Cortex of kidney (tissue), 1 donor: ENCODE measurements at places on chromosomes 7 and 10.

DNA sequence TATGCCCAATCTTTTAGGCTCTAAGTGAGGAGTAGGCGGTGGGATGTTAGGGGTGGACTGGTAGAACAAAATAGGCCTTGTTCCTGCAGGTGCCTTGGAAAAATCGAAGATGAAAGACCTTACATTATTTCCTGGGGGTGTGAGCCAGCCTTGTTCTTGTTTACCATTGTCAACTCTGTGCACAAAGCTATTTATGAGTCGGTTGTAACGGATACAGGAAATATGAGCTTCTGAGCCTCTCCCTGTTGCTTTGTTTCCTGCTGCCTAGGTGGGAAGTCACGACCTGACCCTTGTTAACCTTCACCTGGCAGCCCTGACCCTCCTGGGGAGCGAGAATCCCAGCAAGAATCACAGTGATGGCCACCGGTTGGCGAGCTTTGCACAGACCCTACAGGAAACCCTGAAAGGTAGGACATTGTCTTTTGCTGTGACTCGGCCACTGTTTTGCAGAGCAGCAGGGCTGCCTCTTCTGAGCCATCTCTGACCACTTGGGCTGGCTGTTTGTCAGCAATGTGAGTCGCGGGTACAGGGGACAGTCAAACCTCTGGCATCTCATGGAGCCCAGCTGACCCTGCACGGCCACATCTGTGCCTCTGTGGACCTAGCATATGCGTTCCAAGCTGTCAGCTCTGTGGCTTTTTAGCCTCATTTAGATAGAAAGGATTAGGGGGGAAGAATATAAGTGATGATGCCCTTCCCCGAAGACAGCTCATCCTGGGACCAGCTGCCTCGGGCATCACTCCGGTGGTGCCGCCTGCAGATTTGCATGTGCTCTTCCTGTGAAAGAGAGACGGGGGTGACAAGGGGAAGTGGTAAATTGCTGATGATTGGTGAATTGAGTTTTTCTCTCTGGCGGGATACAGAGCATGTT lies 102.1 kb upstream of the ANLN start:
- no peak for DNase-seq

GRCh38 chr7:151520419-151521261 lies 945 bp upstream of the RHEB start:
- DNase-seq, result no peak

DNA sequence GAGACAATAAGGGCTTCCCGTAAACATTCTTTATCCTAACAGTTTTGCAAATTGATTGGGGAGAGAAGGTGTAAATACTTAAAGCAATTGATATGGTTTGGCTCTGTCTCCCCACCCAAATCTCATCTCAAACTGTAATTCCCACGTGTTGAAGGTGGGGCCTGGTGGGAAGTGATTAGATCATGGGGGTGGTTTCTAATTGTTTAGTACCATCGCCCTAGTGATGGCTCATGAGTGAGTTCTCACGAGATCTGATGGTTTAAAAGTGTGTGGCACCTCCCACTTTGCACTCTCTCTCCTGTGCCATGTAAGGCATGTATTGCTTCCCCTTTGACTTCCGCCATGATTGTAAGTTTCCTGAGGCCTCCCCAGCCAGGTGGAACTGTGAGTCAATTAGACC lies 22.1 kb upstream of the CAPZA2 start:
- DNase-seq, result no peak

DNA sequence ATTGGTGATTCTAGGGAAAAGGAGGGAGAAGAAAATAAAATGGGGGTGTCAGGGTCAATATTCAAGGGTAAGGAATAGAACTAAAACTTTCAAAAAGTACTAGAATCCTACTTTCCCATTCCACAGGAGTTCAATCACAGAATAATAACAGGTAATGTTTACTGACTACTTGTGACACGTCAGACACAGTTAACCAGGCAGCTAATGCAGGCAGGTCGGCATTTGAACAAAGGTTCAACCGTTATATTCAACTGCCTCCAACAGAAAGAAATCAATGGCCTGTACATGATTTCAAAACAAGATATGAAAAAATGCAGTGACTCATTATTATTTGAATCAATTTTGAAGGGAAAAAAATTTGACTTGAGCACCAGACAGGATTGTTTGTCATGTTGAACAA lies 3.1 kb downstream of the ASB15 start:
- no peak for DNase-seq

GRCh38 chr7:92988051-92988450 lies 129.7 kb downstream of the SAMD9 start:
- no peak for DNase-seq

DNA sequence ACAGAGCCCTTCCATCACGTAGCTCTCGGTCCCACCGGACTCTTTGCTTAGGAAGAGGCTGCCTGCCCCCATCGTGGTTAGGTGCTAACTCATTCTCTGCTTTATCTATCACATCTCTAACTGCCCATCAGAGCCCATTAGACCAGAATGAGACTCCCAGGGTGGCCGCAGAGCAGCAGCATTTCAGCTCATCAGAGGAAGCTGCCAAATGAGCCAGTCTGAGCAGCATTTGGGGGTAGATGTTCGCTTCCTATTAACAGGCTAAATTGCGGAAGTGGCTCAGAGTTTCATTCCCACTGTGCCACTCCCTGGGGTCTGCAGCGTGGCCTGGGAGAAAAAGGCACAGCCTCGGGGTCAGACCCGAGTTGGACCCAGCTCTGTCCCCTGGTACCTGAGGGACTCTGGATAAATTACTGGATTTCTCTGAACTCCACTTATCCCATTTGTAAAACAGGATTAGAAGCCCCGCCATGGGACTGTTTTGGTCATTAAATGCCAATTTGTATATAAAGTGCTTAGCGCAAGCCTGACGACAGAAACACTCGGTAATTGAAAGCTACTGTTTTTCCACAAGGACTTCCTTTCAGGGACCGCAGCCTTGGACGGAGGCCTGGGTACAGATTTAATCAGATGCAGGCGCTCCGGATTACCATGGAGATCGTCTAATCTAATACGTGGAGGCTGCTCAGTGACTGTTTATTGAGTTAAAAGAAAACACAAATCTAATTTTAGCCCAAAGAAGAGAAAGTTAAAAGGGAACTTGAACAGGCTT lies 73.8 kb upstream of the PRLHR start:
- no peak for DNase-seq

- DNase-seq, result no peak
Observed at GRCh38 chr10:78775891-78776290, 292.9 kb upstream of the ZMIZ1 start.

DNA sequence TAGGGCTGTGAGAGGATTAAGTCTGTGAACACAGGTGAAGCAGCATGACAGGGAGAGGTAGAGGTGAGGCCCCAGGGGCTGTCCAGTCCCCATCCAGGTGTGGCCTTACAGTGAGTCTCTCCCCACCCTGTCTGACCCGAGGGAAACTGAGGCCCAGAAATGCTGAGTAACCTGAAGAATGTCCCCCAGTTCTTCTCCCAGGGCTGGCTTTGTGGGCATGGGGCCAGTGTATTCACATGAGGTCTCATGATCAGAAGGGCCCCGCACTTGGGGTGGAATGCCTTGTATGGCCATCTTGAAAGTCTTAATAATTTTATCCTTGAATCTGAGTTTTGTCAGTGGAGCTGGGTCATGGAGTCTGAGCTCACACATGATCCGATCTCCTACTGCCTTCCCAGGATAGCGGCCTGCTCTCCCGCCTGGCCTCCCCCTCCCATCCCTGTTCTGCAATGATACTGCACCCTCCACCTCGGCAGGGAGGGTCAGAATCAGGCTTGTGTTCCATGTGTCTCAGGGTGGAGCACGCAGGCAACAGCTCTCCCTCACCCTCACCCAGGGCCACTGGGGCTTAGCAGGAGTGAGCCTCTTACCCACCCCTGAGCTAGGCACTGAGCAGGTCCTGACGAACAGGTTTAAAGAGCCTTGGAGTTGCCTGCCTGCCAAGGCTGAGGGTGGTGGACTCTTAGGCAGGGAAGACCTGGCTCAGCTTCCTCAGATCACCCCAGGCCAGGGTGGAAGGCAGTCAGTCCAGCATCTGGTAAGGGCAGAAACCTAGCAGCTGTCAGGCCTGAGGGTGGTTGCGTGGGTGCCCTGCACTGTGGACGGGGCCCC lies 41.4 kb upstream of the NPFFR1 start:
- no peak for DNase-seq

DNA sequence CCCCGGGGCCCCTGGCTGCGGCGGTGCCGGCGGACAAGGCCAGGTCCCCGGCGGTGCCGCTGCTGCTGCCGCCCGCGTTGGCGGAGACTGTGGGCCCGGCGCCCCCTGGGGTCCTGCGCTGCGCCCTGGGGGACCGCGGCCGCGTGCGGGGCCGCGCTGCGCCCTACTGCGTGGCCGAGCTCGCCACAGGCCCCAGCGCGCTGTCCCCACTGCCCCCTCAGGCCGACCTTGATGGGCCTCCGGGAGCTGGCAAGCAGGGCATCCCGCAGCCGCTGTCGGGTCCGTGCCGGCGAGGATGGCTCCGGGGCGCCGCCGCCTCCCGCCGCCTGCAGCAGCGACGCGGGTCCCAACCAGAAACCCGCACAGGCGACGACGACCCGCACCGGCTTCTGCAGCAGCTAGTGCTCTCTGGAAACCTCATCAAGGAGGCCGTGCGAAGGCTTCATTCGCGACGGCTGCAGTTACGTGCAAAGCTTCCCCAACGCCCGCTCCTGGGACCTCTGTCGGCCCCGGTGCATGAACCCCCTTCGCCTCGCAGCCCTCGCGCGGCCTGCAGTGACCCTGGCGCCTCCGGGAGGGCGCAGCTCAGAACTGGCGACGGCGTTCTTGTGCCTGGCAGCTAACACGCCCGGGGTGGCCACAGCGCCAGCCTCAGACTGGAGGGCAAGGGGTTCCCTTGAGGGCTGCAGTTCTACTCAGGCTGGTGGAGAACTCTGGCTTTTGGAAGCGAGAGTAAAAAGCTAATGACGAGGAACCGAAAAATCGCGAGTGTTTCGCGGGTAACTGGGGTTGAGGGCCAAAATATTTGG lies 804 bp downstream of the FRAT1 start:
- peak; percentile 7 for DNase-seq

DNA sequence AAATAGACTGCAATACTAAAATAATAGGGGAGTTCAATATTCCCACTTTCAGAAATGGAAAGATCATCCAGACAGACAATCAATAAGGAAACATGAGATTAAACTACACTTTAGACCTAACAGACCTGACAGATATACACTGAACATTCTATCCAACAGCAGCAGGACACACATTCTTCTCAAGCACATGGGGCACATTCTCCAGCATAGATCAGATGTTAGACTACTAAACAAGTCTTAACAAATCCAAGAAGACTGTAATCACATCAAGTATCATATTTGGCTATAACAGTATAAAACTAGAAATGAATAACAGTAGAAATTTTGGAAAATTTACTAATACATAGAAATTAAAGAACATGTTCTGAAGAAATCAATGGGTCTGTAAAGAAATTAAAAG lies 458.9 kb upstream of the ANKRD30A start:
- no peak for DNase-seq

GRCh38 chr10:110373059-110373458 lies 68.3 kb upstream of the SMNDC1 start:
- DNase-seq, result no peak

GRCh38 chr7:77529279-77529678 lies 7.8 kb upstream of the PTPN12 start:
- no peak for DNase-seq

GRCh38 chr7:92953657-92954056 lies 117.3 kb upstream of the CDK6 start:
- DNase-seq, result no peak

GRCh38 chr7:143176128-143176527 lies 7.1 kb upstream of the TAS2R39 start:
- no peak for DNase-seq

DNA sequence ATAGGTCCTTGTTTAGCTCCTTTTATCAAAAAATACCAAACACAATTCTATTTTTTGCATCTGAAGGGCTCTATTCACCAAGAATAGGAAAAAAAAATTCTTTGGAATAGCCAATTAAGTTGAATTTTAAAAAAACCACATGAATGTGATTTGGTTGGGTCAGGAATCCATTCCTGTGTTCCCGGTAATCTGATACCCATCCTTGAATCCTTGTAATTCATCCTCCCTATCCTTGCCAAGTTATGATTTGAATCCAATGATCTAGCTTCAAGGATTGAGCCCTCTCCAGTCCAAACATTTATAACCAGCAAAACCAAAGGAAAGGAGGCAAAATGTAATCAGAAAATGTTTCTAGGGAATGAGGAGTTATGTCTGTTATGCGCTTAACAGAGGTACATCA lies 86.6 kb downstream of the CFAP58 start:
- no peak for DNase-seq

- no peak for DNase-seq
Observed at GRCh38 chr10:22564060-22564459, 150.3 kb downstream of the PIP4K2A start.

DNA sequence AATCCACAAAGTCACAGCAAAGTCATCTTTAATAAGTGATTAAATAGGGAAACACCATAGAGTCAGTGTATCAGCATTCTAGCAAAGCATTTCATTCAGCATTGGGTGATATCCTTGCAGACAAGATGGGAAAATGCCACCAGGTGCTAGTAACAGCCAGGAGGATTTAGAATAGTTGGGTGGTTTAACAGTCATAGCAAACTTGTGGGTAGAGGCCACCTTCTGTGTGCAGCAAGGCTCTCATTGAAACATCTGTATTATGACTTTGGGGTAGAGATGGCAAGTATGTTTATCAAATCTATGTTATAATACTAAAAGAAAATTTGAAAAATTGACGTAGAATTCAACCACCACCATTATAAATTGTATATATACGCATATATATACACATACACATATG lies 26.4 kb upstream of the ADO start:
- no peak for DNase-seq

DNA sequence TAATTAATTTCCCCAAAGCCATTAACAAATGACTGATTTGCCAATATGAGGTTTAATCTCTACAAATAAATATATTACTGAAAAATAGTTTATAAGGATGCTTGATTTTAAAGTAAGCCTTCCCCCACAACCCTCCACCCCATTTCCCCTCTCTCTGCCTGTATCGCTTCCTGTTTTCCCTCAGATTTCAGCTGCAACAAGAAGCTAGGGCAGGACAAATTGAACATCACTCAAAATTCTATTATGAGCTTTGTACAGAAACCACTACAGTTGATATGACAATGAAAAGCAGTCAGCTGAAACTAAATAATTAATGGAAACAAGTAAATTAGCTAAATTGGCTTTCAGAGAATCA lies 109.0 kb upstream of the SP4 start:
- no peak for DNase-seq

GRCh38 chr10:103851261-103851660 lies 4.1 kb downstream of the SH3PXD2A start:
- no peak for DNase-seq

DNA sequence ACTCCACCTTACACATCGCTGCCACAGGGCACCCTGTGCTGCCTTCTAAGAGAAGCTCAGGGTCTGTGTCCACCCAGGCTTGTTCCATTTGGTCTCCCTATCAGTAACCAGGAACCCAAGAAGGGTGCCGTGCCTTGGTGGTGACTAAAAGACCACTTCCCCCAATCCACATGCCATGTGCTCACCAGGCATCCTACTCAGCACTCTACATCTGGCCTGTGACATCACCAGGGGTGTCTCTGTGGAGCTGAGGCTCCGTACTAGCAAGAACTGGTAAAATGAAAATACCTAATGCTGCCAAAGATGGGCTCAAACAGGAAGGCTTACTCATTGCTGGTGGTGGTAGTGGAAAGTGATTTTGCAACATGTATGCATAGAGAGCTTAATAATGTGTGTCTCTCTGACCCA lies 19.0 kb upstream of the C10orf71 start:
- no peak for DNase-seq
